Fibroblast of mammary gland (primary cell): ENCODE measurements at places on chromosomes 1 and 21.

GRCh38 chr21:39489380-39489924 lies 37.7 kb downstream of the SH3BGR start:
- DNase-seq, result no peak

- peak; percentile 7 for DNase-seq
These were observed 77.9 kb downstream of the GFI1 start for GRCh38 chr1:92408825-92409224.

DNA sequence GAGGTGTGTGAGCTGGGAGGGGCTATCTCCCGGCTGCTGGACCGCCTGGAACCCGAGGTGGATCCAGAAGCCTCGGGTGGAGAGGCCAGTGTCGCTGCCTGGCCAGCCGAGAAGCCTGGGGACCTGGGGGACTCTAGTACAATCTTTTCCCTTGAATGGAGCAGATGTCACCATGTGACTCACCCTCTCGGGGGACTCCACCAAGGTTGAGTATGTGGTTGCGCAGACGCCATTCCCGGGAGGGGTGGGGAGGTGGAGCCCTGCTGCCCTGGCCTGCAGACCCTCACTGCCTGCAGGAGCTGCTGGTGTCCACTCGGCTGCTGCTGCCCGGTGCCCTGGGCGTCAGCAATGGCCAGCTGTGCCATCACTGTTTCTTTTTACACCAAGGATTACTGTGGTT lies 40.3 kb downstream of the TP73 start:
- no peak for DNase-seq

DNA sequence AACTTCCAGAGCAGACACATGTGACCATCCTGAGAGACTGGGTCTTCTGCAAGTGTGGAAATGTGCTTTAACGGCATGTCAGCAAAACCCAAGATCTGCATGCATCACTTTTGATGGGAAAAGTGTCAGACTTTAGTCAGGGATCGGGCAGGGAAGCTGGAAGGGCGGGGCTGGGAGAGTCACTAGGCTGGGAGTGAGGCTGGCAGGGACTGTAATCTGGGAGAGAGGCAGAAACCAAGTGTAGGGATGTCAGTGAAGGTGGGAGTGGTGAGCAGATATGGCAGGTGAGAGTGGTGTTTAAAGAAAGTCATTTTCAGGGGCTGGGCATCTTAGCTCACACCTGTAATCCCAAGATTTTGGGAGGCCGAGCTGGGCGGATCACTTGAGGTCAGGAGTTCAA lies 11.3 kb downstream of the CDA start:
- no peak for DNase-seq
